ENCODE measurements at places on chromosomes 7 and 10.

- DNase-seq: no peak
Observed at GRCh38 chr7:90345595-90346335, 751 bp upstream of the GTPBP10 start.

DNA sequence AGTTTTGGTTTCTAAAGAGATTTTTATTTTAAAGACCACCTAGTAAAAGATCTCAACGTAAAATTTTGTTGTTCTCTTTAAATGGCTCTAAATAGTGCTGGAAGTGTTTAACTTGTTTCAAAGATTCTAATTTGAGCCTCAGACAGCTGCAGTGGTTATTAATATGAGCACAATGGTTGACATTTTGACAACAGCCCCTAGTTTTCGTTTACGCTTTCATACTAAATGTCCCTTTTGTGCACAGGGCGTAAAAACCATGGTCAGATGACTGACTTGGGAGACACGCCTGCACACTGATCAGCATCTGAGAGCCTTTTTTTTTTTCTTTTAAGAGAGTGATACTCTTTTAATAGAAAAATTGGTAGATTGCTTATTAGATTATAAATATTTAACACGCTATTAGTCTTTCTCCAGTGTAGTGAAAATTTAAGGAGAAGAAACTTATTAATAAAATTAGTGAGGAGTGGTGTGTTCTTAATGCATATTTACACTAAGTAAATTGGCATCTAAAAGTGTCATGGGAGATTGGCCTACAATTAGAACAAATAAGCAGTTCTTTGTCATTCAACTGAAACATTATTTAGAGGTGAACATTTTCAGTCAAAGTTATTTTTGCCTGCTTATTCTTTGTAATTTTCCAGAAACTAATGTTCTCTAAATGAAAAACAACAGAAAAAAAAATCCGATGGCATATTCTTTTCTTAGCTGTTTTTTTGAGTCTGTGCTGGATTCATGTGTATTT lies 182.8 kb upstream of the PHYHIPL start:
- no peak for DNase-seq

- no peak for DNase-seq
Observed at GRCh38 chr10:125334545-125334944, 174.2 kb upstream of the CTBP2 start.

- DNase-seq: no peak
Observed at GRCh38 chr7:124030964-124031363, 1.9 kb downstream of the TMEM229A start.

- DNase-seq: no peak
Observed at GRCh38 chr10:17784688-17785087, 24.5 kb upstream of the MRC1 start.

GRCh38 chr10:30438021-30438850 lies 4.3 kb downstream of the MAP3K8 start:
- no peak for DNase-seq

GRCh38 chr7:123338688-123339087 lies 138.9 kb upstream of the SLC13A1 start:
- no peak for DNase-seq

All from stimulated activated CD8-positive, alpha-beta memory T cell treated with anti-CD3 and anti-CD28 coated beads, Interleukin-15, amount 100 ng/mL, for 4 hours (primary cell).